ENCODE measurements at places on chromosomes 12 and 14.

DNA sequence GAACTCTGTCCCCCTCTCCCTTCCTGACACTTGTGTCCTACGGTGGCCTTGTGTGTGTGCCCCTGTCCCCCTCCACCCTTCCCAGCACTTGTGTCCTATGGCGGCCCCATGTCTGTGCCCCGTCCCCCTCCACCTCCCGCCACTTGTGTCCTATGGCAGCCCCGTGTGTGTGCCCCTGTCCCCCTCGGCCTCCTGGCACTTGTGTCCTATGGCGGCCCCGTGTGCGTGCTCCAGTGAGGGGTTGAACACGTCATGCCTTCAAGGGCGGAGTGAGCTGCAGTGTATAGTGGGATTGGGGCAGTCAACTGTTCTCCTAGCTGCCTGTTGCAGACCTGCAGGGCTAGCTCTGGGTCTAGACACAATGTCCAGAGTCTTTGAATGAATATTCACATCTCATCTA is 108.7 kb downstream of the GLT1D1 start:
- H3K4me1 ChIP-seq, result peaks cover 5% of the 10 kb centered on the region
- H3K36me3 ChIP-seq, result no peaks in the 10 kb centered on the region
- no peak overlapping the region for H3K4me3 ChIP-seq
- H3K27ac ChIP-seq, result no peak overlapping the region
- DNase-seq, result no peak
- peaks cover 7% of the 10 kb centered on the region for H3K27me3 ChIP-seq

DNA sequence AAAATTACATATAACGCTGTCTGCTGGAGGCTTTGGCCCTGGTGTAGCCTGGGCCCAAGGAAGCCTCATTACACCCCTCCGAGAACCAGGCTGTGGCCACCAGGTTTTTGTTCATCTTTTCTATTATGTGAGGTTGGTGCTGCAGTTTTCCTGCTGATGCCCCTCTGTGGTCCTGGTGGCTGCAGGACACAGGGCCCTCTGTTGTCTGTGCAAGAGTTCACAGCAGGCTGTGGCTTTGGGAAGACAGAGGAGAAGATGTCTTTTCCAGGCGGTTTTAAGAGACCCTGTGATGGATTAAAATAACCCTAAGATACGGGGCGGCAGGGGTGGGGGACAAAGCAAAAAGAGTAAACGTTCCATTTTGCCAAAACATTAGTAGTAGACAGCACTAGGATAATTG is 121.5 kb downstream of the ADGRD1 start:
- no peaks in the 10 kb centered on the region for H3K27me3 ChIP-seq
- no peaks in the 10 kb centered on the region for H3K36me3 ChIP-seq
- no peak overlapping the region for H3K4me3 ChIP-seq
- H3K4me1 ChIP-seq, result no peaks in the 10 kb centered on the region
- H3K27ac ChIP-seq, result no peak overlapping the region

GRCh38 chr14:95183532-95184412 is 26.4 kb upstream of the DICER1 start:
- H3K36me3 ChIP-seq, result no peaks in the 10 kb centered on the region
- no peaks in the 10 kb centered on the region for H3K4me1 ChIP-seq
- H3K27ac ChIP-seq, result no peak overlapping the region
- peaks cover 29% of the 10 kb centered on the region for H3K27me3 ChIP-seq
- no peak for DNase-seq
- H3K4me3 ChIP-seq, result no peak overlapping the region

GRCh38 chr14:99118046-99118721 is 153.8 kb downstream of the BCL11B start:
- peaks cover 15% of the 10 kb centered on the region for H3K27me3 ChIP-seq
- no peak overlapping the region for H3K27ac ChIP-seq
- DNase-seq, result no peak
- no peaks in the 10 kb centered on the region for H3K36me3 ChIP-seq
- H3K4me1 ChIP-seq, result peaks cover 7% of the 10 kb centered on the region

DNA sequence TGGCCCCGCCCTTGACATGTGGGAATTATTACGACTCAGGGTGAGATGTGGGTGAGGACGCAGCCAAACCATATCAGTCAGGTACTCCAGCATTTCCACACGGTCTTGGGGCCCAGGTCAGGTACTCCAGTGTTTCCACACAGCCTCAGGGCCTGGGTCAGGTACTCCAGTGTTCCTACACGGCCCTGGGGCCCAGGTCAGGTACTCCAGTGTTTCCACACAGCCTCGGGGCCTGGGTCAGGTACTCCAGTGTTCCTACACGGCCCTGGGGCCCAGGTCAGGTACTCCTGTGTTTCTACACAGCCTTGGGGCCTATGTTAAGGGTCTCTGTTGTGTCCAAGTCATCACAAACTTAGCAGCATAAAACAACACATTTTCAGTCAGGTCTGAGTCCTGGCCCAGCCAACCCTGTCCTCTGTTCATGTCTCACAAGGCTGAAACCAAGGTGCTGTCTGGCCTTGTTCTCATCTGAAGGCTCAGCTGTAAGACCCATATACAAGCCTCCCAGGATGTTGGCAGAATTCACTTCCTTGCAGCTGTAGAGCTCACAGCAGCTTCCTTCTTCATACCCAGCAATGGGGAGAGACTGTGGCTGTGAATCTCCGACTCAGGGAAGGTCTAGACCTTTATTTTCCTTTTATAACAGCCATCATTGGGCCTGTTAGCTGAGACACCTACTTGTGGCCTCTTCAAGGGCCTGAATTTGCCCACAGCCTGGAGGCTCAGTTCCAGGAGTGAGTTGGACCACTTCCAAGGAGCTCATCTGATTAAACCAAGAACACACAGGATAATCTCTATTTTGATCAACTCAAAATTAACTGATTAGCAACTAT is 107.6 kb upstream of the SFSWAP start:
- peak overlapping the region; percentile 97 for H3K27ac ChIP-seq
- H3K4me3 ChIP-seq, result peak overlapping the region; percentile 22
- peaks cover 2% of the 10 kb centered on the region for H3K27me3 ChIP-seq

- H3K36me3 ChIP-seq, result no peaks in the 10 kb centered on the region
- no peak for DNase-seq
- H3K4me1 ChIP-seq, result peaks cover 16% of the 10 kb centered on the region
- no peak overlapping the region for H3K4me3 ChIP-seq
Observed at GRCh38 chr12:32558903-32559302, 120.2 kb upstream of the DNM1L start.
